ENCODE measurements at places on chromosomes 2 and 18.

DNA sequence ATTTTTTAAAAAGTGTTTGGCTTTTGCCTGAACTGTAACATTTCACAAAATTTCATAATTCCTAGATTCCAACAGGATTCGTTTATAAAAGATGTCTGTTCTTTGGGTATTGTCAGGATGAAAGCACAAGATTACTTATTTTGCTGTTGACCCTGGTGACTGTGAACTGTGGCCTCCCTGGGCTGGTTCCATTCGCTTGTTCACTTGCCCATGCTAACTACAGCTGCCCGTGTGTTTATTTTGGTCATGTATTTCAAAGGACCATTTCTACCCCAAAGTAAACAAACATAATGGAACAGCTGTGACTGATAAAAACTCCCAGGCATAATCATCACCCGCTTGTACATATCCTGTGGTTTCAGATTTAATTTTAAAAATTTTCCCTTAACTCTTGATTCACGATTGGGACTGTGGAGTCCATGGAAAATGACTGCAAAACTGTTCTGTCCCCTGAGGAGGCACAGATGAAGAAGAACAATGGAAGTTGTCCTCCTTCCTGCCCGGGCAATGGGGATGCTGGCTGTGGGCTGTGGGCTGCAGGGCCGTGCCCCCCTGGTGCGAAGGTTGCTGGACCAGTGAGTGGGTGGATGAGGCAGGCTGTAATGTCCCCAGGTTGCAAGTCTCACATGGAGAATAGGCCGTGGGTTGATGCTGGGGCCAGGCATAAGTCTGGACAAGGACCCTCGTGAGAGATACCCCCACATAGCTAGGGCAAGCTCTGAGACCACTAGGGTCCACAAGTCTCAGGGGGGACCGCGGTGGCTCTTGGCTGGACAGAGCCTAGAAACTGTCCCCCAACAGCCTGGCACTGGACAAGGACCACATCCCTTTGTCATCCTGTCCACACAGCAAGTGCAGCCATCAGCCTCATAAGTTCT lies 28.9 kb upstream of the HDAC4 start:
- DNase-seq: no peak

DNA sequence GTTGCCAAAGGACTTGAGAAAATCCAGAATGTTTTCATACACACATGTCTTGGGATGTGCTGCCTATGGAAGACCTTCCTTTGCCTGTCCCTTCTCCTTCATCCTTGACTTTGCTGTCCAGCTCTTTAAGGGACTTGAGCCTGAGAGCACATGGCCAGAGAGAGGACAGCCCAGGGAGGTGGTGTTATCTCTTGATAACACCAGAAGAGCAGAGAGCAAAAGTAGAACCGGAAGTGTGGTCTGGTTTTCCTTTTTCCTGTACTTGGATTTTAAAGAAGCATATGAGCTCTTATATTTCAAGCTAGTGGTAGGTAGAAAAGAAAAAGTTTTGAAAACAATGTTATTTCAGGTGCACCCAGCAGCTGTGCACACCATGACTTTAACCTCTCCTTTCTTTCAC lies 94.1 kb upstream of the ZNF532 start:
- no peak for DNase-seq

GRCh38 chr18:25360301-25360899 lies 8.4 kb upstream of the ZNF521 start:
- no peak for DNase-seq

GRCh38 chr2:7766088-7766722 lies 849.0 kb downstream of the RNF144A start:
- no peak for DNase-seq

DNA sequence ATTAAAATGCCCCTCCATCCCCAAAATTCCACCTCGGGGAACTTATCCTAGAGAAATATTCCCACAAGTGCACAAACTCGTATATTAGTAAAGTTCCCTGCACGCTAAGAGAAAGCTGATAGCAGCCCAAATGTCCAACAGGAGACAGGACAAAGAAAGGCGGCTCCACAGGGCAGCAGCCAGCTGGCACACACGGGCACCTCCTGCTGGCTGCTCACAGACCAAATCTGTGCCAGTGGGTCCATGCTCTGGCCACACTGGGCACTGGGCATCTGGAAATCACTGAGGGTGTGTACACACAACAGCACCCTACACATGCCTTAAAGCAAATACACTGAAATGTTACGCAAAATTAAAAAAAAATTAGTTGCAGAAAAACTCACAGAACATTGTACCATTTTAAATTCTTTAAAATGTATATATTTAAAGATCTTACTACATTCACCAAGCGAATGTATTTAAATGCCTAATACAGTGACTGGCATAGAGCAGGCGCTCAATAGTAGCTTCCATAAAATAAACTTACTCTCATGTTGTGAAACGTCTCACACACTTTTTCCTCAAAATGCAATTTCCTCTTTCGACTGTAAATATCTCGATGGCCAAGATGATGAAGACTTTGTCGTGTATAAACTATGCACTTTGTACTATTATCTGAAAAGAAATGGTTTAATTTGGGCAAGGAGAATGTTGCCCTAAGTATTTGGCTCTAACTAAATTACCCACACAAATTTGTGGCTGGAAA lies 19.4 kb downstream of the ZNF516 start:
- no peak for DNase-seq

DNA sequence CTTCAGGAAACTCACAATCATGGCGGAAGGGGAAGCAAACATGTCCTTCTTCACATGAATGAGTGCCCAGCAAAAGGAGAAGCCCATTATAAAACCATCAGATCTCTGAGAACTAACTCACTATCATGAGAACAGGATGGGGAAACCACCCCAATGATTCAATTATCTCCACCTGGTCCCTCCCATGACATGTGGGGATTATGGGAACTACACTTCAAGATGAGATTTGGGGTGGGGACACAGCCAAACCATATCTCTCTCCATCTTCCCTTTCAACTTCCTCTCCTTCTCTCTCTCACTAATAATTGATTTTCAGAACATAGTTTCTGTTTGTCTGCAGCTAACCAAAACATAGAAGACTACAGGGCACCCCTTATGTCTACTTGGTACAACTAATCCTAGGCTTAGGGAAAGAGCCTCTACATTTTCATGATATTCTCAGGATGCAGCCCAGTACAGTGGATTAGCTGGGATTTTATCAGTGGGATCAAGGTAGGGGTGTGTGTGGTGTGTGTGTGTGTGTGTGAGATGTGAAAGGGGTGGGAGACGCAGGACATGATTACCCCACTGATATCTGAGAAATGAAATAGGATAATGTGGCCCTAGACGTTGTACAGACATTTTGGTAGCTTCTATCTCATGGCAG lies 2.8 kb upstream of the ATF2 start:
- no peak for DNase-seq

DNA sequence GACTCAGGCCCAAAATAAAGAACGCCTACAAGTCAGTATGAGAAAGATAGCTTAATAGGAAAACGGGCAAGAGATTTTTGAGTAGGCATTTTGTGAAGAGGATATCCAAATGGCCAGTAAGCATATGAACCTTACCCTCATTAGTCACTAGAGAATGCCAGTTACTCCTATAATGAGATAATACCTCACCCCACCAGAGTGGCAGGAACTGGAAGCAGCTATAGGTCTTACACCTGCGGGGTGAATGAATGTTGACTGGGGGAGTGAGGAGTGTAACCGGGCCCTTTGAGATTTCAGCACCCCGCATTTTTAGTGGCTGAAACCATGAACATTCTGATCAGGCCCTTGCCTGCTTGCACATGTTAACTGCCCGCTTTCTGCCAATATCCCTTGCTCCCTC lies 7.5 kb upstream of the PTPN2 start:
- no peak for DNase-seq

GRCh38 chr2:25065768-25066167 lies 23.9 kb downstream of the EFR3B start:
- DNase-seq: no peak

GRCh38 chr2:173239644-173240043 lies 115.0 kb upstream of the CDCA7 start:
- DNase-seq: no peak

GRCh38 chr18:67007999-67008398 lies 404.1 kb upstream of the CDH19 start:
- DNase-seq: no peak

DNA sequence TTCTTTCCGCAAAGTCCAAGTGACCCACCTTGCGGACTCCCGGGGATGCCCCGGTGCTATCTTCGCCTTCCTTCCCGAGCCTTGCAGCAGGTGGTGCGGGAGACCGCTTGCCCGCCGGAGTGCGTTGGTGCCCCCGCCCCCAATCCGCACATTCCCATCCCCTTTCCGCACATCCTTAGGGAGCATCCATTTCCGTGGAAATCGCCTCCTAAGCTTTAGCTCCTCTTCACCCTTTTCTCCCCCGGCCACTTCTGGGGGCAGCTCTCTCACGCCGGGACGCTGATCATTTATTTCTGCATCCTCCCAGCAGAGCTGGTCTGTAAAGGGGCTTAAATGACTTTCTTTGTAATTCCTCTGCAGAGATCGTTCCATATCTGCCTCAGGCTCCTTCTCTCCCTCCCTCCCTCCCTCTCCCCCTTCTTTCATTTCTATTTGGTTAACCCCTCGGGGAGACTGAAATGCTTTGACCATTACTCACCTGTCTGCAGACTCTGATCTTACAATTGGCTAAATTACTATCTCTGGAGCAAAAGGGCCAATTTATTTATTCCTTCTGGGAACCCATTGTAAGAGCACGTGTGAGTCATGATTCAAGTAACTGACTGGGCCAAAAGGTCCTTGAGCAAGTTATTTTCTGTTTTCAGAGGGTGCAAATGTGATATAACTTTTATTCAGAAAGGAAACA lies 1.3 kb upstream of the LYPD1 start:
- no peak for DNase-seq

DNA sequence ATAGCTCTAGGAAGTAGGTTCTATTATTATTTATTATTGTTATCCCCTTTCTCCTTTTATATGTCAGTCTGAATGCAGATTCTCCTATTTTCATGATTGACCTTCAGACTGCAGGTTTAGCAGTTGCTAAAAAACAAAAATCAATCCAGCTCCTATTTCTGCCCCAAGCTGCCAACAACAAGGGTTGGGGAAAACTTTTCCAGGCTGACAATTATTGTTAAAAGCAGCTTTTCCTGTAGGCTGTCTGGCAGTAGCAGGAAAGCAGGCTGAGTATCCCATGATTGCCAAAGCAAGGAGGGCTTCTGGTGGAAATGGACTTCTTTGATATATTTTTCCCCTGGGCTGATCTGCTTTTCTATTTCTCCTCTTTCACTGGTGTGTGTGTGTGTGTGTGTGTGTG lies 78.0 kb upstream of the CTLA4 start:
- no peak for DNase-seq
